ENCODE measurements at places on chromosomes 5 and 9.

DNA sequence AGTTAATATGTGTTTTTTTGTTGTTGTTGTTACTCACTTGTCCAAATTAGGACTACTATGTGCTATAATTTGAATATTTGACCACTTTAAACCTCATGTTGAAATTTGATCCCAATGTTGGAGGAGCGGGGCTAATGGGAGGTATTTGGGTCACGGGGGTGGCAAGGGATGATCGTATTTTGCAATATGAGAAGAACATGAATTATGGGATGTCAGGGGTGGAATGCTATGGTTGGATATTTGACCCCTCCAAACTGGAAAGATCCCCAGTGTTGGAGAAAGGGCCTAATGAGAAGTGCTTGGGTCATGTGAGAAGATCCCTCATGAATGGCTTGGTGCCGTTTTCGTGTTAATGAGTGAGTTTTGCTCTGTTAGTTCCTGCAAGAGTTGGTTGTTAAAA lies 119.8 kb downstream of the NUDT12 start:
- no peak for DNase-seq

DNA sequence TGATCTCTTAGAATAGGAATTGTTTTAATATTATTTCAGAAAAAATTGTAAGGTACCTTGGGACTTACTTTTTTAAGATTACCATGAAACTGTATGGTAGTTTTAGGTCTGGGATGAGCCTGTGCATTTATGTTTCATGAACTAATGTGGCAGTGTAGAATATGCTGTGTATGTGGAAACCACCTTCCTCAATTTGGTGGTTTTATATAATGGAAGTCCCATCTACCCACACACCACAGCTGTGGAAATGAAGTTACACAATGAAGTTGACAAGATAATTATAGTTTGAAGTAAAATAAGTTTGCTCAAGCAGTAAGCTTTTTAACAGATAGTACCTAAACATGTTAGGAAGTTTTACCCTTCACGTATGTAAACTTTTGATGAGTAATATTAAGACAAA lies 24.4 kb downstream of the WDR36 start:
- no peak for DNase-seq

GRCh38 chr5:1894243-1894642 lies 11.5 kb upstream of the IRX4 start:
- DNase-seq: no peak

DNA sequence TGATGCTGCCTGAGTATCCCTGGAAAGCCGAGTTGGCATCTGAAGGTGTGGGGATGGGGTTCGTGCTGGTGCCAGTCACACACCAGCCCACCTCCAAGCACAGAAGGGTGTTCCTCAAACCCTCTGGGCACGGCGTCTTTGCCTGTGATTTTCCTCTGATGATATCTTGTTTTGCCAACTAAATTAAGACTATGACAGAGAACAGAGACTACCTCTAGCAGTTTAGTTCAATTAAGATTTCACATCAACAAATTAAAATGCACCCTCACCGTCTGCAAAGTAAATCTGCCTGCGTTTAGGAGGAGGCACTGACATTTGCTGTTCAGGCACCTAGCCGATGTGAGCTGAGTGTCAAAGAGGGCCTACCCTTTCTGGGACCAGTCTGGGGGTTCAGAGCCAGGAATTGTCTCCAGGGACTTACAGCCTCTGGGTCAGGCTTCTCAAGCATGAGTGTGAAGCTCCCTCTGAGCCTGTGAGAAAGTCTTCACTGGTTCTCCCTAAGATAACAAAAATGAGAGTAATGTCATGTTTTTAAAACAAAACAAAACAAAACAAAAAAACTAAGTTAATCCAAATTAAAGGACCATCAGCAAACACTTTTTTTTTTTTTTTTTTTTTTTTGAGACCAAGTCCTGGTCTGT lies 55.4 kb upstream of the CTNNA1 start:
- DNase-seq: no peak

DNA sequence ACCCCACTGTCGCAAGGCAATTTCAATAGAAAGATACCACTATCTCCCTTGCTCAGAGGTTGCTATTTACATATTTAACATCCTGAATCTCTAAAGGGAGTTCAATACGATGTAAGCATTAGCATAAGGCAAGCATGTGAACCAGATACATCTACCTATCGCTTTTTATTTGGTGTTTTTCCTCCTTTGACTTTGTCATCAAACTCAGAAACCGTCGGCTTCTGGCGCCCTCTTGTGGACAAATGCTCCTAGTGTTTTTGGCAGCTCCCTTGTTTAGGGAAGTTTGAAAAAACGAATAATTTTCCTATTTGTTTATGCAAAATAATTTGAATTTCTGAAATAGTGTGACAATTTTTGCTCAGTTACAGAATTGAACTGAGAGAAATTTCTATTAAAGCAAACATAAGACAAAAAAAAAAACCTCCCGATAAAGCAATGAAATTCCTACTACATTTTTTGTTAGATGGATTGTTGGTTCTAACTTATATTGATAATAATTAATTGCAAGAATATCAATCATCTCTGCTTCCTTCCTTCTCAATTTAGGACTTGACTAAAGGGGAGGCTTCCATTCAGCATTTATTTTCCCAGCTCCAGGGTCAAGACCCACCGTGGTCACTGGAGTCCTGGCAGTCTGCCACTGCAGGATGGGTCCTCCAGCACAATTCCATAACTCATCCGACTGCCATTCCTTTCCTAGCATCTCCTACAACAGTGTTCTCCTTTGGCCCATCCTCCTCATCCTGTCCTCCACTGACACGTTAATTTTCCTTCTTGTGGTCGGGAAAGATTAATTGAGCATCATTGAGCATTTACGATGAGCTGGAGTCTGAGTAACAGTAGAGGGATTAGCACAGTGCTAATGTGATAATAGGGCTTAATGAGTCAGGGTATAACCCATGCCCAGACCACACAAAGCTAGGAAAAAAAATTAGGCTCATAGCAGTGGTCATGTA lies 131.8 kb upstream of the CHD1 start:
- DNase-seq: peak; percentile 43

GRCh38 chr5:7884491-7885267 lies 15.7 kb downstream of the MTRR start:
- no peak for DNase-seq

DNA sequence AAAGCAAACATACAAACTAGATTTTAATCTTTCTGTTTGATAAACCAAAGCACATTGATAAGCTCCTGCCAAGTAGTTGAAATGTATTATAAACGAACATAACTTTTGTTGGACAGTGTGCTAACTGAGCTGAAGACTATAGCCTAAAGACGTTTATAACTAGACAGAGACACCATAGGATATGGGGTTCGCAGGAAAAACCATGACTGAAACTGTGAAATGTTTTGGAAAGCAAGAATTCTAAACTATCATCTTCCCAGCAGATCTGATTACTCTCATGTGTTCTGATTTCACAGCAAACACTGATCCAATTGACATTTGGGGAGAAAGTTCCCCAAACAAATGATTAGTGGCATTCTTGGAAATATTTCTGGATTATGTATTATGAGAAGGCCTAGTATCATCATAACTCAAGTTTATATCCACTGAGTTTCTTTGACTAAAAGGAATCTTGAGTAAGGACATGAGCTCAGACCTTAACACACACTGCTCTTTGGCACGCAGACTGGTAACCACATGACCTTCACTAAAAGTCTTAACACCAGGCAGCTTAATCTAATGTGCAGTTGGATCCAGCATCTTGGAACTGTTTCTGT lies 375.2 kb downstream of the ZNF608 start:
- no peak for DNase-seq

GRCh38 chr9:87701491-87701890 lies 24.4 kb upstream of the CTSL start:
- no peak for DNase-seq

DNA sequence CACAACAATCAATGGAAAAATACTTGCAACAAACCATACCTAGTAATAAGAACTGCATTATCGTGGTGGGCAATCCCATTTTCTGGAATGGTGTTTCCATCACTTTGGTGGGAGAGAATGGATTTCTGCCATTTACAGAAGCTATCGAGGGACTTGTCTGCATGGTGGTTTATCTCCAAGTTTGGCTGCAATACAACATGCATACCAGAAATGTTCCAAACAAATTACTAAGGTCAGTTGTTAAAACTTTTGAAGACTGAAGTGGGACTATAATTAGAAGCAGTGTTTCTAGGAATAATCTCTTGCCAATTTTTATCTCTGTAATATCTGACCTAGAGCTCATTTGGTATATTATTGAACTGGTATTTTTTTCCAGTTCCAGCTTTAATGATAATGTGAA lies 30.3 kb downstream of the ADAMTS6 start:
- DNase-seq: no peak

DNA sequence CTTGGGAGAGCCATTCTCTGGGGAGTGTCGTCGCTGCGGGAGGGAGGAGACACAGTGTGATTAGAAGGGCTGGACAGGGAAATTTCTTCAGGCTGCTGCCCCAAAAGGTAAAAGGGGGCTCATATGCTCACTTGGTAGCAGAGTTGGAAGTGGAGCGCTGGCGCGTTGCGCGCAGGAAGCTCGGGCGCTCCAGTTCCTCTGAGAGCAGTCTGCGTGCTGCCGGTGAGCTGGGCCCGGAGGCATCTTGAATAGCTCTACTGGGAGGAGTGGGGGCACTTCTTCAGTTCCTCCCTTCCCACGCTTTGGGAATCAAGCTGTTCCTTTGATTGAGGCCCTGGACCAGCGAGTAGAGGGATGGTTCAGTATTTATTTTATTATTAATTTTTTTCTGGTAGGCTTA lies 2.7 kb downstream of the RXFP3 start:
- DNase-seq: no peak

DNA sequence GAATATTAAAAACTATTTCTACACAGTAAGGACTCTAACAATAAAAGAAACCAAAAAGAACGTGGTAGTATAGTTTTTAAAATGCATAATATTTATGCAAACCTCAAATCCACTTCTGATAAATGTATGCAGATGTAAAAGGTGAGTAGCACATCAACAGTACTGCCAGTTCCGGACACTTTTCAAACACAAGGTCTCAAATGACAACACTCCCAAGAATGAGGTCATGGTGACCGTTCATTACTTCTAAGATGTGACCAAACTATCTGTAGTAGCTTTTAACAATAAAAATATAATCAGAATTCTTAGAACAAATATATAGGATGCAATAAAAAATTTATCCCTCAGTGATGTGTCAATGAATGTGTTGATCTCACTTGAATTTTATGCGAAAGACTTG lies 238.7 kb upstream of the NREP start:
- DNase-seq: no peak

GRCh38 chr9:38765101-38765500 lies 45.2 kb upstream of the FAM240B start:
- no peak for DNase-seq

DNA sequence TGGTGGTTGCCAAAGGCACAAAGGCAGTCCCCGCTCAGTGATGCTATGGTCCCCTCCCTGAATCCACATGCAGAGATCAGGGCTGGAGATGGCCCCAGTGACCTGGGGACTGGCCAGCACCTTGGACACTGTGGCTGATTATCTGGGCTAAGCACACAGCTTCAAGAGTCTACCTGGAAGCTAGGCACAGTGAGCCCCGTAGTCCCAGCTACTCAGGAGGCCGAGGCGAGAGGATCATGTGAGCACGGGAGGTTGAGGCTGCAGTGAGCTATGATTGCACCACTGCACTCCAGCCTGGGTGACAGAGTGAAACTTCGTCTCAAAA lies 8.3 kb upstream of the SCGB3A1 start:
- DNase-seq: no peak

- DNase-seq: no peak
These were observed 56.0 kb downstream of the EXD3 start for GRCh38 chr9:137366891-137367381.

GRCh38 chr5:131321066-131321465 lies 57.2 kb downstream of the CDC42SE2 start:
- no peak for DNase-seq

DNA sequence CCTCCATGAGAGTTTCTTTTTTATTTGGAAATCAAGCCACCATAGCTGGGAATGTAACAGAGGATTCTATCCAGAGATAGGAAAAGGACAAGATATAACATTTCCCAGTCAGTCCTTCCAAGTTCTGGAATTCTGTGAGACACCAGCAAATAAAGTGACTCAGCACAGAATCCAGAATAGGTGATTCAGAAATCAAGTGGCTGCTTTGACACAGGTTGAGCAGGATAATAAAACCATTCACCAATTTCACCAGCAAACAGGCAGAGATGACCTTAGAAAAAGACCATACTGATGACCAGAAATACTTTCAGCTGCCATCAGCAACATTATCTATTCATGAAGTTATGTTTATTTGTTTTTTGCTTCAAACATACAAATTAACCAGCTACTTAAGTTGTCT lies 491.5 kb upstream of the TUSC1 start:
- DNase-seq: no peak

DNA sequence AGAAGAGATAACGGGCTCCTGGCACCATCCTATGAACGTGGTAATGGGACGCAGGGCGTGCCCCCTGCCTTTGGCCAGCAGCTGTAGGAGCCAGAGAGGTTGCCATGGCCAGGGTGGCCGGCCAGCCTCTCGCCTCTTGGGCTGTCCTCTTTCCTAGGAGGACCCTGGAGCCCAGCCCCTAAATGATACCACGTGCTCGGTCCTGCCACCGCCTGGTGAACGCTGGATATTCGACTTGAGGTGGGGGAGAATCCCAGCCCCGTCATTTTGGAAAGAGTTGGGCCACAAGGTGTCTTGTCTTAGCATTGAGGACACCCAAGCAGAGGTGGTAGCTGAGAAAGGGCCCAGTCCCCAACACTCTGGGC lies 391 bp upstream of the NRG2 start:
- no peak for DNase-seq

DNA sequence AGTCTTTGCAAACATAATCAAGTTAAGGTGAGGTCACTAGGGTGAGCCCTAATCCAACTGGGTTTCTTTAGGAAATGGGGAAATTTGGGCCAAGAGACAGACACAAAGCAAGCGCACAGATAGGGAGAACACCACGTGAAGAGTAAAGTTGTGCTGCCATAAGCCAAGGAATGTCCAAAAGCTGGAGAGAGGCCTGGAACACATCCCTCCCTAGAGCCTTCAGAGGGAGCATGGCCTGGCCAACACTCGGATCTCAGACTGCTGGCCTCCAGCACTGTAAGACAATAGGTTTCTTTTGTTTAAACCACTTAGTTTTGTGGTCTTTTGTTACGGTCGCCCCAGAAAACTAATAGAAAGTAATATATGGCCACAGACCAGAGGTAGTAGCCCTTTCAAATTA lies 8.1 kb upstream of the ROR2 start:
- DNase-seq: no peak

DNA sequence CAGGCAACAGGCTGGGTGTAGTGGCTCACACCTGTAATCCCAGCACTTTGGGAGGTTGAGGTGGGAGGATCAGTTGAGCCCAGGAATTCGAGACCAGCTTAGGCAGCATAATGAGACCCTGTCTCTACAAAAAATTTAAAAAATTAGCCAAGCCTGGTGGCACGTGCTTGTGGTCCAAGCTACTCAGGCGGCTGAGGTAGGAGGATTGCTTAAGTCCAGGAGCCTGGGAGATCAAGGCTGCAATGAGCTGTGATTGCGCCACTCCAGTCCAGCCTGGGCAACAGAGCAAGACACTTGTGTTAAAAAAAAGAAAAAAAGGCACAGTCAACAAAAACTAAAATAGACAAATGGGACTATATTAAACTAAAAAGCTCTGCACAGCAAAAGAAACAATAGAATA lies 29.3 kb downstream of the ATP6V0E1 start:
- DNase-seq: no peak

GRCh38 chr9:75658301-75658905 lies 232.1 kb upstream of the PCSK5 start:
- DNase-seq: no peak

- DNase-seq: no peak
These were observed 34.7 kb downstream of the LHX3 start for GRCh38 chr9:136170006-136170901.

- DNase-seq: no peak
These were observed 510 bp downstream of the NOXA1 start for GRCh38 chr9:137423514-137424291.

- DNase-seq: no peak
These were observed 17.8 kb upstream of the S1PR3 start for GRCh38 chr9:88973281-88974045.
